Transverse colon (tissue), 4 donors: ENCODE measurements at places on chromosomes 3 and 15. TPM values are rescaled to one million over a fixed set of nuclear protein-coding genes. Genes with fewer than 3 reads are reported as not detected.

Gene SCAANT1
- total RNA-seq: not detected

Gene CRABP1
- 1.9 TPM for total RNA-seq

Gene PEX5L
- not detected for total RNA-seq

Gene ABHD10
- 23.3 TPM for total RNA-seq

Gene CMTM8
- 9.8 TPM for total RNA-seq

Gene GOLGA6L1
- total RNA-seq: not detected

Gene FBXW12
- total RNA-seq: not detected

Gene GHRL
- 8.2 TPM for total RNA-seq
